ENCODE measurements at places on chromosomes 5 and 9.

DNA sequence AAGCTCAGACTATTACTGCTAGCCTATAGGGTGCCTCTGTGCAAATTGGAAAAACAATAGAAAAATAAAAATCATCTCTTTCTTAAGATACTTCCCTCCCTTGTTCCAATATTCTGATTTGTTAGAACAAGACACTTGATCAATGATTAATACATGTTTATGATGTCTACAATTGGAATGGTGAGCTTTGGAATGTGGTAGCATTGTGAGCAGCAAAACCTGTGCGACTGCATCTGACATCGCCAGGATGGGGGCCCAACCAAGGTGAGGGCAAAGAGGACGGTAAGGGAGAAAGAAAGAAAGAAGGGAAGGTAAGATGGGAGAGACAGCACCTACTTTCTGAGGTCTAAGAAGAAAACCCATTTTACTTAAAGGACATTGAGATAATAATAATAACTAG is 183.0 kb upstream of the TRIM32 start:
- ATAC-seq, result no peak

DNA sequence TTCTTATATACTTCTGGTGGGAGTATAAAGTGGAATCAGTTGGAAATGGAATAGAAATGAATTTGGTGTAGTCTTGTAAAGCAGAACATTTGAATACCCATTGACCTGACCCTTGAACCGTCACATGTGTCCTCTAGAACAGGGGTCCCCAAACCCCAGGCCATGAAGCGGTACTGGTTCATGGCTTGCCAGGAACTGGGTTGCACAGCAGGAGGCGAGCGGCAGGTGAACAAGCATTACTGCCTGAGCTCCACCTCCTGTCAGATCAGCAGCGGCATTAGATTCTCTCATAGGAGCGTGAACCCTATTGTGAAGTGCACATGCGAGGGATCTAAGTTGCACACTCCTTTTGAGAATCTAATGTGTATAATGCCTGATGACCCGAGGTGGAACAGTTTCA is 80.0 kb downstream of the RANBP17 start:
- no peak for ATAC-seq

- no peak for ATAC-seq
Measured at GRCh38 chr5:122805481-122805880, 30.6 kb downstream of the SNX2 start.

- ATAC-seq, result no peak
Measured at GRCh38 chr9:84652496-84653120, 16.9 kb upstream of the NTRK2 start.

DNA sequence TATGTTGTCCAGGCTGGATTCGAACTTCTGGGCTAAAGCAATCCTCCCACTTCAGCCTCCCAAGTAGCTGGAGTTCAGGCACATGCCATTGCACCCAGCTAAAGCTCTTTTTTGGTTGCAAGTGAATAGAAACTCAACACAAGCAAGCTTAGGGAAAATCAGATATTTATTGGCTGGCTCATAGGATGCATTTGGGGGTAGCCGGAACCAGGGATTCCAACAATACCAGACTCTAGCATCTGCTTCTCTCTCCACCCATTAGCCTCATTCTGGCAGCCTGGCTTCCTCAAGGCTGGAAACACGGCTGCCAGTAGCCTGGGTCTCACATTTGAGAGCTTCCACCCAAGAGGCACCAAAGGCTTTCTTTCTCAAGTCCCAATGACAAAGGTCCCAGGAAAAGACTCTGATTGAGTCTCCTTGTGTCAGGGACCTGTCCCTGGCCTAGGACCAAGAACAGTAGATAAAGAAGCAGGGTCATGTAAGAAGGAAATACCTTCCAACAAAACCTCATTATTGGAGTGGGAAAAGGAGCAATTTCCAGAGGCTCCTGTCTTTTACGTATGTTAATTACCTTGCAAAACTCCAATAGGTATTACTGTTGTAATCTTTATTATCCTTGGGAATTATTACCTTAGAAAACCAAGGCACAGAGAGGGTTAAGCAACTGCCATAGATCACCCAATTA is 23.0 kb upstream of the B4GALT1 start:
- no peak for ATAC-seq

DNA sequence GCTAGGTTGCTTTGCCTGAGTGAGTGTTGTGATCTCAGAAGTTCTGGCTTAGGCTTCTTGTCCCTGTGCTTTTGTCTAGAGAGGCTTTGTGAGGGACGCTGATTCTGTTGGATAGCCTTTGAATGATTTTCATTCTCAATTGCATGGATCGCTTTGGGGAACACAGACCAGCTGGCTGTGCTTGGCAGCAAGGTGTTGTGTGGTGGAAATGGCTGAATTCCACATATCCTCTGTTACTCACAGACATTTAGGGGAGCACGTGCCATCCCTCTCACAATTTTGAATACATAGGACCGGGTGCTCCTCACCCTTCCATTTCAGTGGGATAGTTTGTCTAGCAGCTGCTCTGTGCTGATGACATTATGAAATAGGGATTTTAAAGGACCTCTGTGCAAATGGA is 76.2 kb downstream of the IQGAP2 start:
- no peak for ATAC-seq

- peak; percentile 88 for ATAC-seq
Measured at GRCh38 chr9:127214421-127215267, 49.9 kb upstream of the GARNL3 start.

DNA sequence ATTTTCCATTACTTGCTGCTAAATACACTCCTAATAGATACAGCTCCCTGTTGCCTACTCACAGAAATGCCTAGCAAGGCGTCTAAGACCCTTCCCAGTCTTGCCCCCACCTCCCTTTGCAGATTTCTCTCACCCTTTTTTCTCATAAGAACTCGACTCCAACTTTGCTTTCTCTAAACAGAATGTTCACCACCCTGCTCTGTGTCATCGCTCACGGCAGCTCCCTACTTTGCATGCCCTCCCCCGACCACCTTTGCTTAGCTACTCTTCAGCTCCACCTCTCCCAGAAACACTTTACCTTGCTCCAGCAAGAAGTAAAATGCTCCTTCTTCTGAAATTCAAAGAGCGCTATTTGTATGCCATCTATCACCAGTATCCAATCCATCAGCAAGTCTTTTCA is 15.2 kb upstream of the PPP1R2B start:
- ATAC-seq, result no peak

GRCh38 chr5:6856653-6857052 is 143.4 kb downstream of the TENT4A start:
- ATAC-seq, result no peak

GRCh38 chr5:147098233-147098790 is 136.5 kb upstream of the STK32A start:
- peak; percentile 87 for ATAC-seq

DNA sequence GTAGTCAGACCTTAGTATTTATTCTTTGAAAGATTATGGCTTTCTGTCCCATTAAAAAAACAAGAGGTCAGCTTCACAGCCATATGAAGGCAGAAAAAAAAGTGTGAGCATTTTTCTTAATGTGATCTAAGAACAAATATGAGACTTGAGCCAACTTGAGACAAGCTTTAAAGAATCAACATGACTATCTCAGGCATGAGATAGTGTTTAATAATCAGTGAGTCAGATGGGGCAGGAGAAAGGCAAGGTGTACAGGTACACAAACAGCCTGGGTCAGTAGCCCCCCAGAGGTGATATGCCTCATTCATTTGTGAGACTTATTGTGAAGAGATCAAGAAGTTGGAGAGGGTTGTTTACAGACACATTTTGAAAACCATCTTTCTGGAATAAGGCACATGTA is 83.6 kb downstream of the GDNF start:
- ATAC-seq, result no peak

DNA sequence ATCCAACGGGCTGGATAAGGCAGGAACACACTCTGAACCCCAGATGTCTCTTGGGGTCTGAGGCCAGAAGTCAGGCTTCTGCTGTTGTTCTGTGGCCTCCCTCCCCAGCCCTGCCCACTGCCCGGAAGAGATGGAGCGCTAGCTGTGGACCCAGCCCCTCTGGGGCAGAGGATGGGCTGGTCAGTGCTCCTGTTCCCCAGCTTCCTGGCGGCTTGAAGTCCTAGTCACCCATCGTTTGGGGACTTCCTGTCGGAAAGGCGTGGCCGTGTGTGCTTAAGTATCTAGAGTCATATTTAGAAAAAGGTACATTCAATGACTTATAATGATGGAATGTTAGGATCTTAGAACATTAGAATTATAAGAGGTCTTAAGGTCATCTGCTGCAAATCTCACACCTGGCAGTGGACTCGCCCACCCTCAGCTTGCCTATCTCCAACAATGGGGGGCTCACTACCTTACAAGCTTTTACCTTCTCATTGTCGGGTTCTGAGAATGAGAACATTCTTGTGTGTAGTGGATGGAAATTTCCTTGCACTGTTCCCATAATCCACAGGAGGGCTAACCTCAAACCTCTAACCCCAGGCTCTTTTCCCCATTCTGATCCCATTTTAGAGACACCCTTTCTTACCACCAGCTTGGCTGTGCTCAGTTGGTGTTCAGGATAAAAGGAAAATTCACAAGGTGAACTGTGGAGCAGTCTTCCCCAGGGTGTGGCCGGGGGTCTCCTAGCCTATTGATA is 13.4 kb upstream of the AIF1L start:
- no peak for ATAC-seq

GRCh38 chr5:181188700-181189362 is 16.2 kb downstream of the TRIM7 start:
- ATAC-seq, result peak; percentile 22

DNA sequence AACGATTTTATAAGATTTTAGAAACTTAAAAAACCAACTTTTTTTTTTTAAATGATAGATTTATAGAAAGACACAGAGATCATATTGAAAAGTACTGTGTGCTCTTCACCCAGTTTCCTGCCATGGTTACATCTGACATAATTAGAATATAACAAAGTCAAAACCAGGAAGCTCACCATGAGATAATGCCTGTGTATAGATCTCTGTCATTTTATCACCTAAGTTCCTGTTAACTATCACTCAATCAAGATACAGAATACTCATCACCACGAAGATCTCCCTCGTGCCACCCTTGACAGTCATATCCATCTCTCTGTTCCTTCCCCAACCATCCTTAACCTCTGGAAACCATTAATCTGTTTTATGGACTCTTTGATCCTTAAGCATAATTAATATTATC is 39.1 kb downstream of the POC5 start:
- no peak for ATAC-seq

DNA sequence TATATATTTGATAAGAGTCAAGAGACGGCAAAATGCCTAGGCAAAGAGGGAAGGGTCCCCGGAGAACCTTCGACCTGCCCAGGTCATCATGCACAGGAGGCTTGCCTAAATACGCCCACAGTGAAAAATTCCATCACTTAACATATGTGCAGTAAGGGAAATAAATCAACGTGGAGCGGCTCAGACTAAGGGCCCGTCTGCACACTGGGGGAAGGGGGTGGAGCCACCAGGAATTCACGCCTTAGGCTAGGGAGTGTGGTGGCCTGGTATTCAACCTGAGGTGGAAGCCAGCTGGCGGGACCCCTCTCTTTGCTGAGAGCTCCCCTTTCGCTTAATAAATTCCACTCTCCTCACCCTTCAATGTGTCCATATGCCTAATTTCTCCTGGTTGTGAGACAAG is 8.3 kb downstream of the PTBP3 start:
- ATAC-seq, result no peak

GRCh38 chr9:105330755-105331154 is 86.3 kb downstream of the SLC44A1 start:
- ATAC-seq, result no peak

GRCh38 chr9:134419000-134419683 is 92.9 kb downstream of the RXRA start:
- ATAC-seq, result no peak

DNA sequence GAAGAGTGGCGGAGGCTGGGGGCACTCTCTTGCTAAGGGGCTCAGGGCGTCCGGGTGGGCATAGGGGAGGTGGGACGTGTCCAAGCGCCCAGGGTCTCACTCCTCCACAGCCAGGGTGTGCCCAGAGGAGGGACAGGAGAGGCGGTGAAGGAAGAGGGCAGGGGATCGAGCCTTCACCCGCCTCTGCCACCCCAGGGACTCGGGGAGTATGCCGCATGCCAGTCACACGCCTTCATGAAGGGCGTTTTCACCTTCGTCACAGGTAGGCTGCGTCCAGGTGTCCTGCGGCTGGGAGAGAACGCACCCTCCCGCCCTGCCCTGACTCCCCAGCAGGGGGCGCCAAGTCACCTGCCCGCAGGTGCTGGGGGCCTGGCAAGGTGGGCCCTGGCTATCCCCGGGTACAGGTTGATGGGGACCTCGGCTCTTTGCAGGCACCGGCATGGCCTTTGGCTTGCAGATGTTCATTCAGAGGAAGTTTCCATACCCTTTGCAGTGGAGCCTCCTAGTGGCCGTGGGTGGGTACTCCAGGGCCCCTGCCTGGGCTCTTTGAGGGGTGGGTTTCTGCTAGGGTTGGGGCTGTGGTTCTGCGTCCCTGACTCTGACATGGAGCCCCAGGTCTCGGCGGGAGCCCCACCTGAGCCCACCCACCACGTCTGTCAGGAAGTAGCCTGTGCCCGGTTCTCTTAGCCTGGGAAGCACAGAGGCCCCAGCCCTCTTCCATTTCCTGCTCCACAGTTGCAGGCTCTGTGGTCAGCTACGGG is 552 bp downstream of the TMEM141 start:
- peak; percentile 14 for ATAC-seq

DNA sequence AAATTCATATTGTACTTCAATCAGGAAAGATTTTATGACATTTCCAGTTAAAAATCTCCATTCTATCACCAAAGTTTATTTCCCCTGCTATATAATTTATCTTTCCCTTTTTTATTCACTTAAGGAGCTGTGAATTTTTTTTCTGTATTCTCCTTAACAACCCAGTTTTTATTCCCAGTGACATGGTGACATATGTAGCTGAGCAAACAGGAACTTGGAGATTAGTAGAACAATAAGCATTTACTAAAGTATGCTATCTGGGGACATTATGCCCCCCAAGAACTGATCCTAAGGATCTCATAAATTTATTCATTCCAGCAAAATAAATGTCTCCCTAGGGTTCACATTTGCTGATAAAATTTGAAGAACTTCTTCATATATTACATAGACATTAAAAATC is 1044.0 kb upstream of the CDH6 start:
- ATAC-seq, result no peak

- ATAC-seq, result peak; percentile 73
Measured at GRCh38 chr5:77852514-77853352, 76.6 kb upstream of the TBCA start.

- no peak for ATAC-seq
Measured at GRCh38 chr5:116371935-116372334, 202.7 kb downstream of the SEMA6A start.

GRCh38 chr9:34171753-34172535 is 6.9 kb upstream of the UBAP1 start:
- no peak for ATAC-seq

GRCh38 chr9:113844466-113844865 is 31.6 kb upstream of the ZNF618 start:
- no peak for ATAC-seq

- ATAC-seq, result no peak
Measured at GRCh38 chr5:6601271-6601670, 31.6 kb downstream of the NSUN2 start.

DNA sequence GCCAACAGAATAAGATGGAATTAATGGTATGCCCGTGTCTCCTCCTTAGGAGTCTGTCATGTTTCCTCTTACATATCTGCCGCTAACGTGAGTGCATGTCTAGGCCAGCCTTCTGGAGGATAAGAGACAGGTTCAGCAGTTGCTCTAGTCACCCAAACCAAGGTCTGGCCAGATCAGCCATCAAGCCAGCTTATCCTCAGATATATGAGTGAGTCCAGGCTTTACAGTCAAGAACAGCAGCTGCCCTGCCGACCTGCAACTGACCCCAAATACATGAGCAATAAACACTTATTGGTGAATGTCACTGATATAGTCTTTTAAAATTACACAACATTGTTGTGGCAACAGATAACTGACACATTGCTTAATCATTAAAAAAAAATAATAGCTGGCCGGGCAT is 123.5 kb downstream of the TSSK1B start:
- ATAC-seq, result no peak
